ENCODE measurements at places on chromosomes 6 and 20.

DNA sequence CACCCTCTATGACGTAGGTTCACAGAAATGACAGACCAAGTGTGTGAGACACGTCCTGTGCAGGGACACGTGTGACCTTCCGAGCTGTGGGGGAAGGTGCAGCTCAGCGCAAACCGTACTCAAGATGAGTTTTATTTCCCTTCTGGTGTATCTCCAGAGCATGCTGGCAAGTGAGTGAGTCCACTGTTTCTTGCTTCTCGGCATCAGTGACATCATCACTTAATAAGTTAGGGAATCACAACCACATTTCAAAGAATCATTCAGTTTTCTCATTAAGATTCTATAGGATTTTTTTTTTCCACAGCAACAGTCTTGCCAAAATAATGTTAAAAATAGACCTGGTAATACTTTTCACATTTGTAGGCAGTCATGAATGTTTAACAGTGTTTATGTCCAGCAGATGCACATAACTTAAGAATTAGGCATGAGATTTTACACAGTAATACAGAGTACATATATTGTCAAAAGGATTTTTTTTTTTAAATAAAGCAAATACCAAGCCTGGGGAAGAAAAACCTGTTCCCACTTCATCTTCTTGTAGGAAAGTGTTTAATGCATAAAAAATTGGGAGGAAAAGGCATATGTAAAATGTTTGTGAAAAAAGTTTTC, 417.8 kb downstream of the CDC5L start:
- DNase-seq: no peak

GRCh38 chr20:15081261-15081660, 743.8 kb upstream of the FLRT3 start:
- no peak for DNase-seq

DNA sequence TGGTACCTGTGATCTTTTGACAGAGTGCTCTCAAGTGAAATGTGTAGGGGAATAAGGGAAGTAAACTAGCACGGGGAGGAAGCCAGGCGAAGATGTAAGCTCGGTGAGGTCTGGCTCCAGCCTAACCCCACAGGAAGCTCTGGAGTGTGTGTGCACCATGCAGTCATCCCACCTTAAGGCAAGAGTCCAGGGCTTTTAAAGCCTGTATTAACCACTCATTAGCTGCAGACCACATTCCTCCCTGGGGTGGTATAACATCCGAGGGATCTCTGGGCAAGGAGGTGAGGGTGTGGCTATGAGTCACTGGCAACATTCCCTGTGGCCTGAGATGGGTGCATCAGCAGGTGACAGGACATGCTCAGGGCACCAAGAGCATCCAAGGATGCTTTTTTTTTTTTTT, 12.5 kb upstream of the RANBP9 start:
- DNase-seq: no peak

GRCh38 chr6:163943607-163944385, 529.3 kb downstream of the QKI start:
- DNase-seq: no peak

GRCh38 chr6:10307476-10307875, 107.4 kb downstream of the TFAP2A start:
- DNase-seq: no peak

- no peak for DNase-seq
These were observed 33.2 kb downstream of the CCN2 start for GRCh38 chr6:131917763-131918649.

- DNase-seq: no peak
These were observed 182.1 kb upstream of the SNX9 start for GRCh38 chr6:157640746-157641451.

DNA sequence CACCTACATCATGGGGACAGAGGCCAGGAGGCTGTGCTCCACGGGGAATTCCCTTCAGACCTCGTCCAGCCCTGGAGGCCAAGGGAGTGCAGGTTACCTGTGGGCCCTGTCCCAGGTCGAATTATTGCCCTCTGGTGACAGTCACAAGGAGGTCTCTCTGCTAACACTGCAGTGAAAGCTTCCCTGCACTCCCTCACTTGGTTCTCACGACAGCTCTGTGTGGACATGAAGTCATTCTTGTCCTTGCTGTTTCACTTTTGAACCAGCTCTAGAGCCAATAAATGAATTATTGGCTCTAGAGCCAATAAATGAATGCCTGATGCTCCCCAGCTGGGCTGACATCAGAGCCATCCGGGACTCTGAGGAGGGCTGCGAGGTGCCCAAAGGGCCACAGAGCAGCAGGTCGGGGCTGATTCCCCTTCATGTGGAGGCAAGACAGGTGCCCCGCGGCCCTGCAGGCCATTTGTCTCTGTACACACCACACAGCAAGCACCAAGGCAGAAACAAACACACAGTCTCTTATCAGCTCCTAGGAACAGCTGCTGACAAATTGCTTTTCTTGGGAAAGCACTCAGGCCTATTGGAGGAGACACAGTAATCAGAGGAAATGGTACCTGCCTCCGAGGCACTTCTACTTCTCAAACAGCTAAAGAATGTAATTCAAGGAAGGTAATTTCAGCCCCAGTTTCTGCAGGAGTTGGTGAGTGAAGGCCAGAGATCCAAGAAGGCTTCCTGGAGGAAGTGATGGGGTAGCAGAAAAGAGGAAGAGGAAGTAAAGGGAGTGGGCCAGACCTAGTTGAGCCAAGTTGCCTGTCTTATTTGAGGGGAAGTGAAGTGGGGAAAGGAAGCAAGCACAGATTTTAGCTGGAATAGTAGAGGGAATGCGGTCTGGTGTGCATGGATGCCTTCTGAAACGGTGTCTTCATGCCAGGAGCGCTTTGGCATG, 27.5 kb upstream of the TBXT start:
- no peak for DNase-seq

- peak; percentile 62 for DNase-seq
These were observed 2.1 kb downstream of the PTPRT start for GRCh38 chr20:43187476-43188233.

GRCh38 chr6:39108041-39108839, 6.7 kb downstream of the SAYSD1 start:
- DNase-seq: no peak

DNA sequence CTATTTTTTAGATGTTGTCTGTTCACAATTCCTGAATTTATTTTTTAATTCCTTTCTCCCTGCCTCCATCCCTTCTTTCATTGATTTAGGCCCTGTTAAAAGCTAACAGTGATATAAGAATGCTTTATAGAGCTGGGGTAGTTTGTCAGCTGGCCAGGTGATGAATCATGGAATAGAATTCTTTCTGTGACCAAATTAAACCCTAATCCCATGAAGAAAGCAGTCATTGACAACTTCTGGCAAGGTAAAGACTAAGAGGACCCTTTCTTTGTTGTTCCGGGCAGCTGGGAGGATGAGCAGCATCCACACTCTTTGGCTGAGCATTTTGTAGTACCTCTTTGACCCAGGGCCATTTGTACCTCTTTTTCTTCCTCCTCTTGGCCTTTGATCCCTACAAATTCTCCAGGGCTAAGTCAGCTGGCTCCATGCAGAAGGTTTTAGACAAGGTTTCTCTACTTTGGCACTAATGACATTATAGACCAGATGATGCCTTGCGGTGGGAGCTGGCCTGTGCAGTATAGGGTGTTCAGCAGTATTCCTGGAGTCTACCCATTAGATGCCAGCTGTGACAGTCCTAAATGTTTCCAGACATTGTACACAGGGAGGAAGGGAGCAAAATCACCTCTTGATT, 102.9 kb downstream of the SLX4IP start:
- DNase-seq: no peak

GRCh38 chr6:148616841-148617240, 130.0 kb upstream of the UST start:
- no peak for DNase-seq

DNA sequence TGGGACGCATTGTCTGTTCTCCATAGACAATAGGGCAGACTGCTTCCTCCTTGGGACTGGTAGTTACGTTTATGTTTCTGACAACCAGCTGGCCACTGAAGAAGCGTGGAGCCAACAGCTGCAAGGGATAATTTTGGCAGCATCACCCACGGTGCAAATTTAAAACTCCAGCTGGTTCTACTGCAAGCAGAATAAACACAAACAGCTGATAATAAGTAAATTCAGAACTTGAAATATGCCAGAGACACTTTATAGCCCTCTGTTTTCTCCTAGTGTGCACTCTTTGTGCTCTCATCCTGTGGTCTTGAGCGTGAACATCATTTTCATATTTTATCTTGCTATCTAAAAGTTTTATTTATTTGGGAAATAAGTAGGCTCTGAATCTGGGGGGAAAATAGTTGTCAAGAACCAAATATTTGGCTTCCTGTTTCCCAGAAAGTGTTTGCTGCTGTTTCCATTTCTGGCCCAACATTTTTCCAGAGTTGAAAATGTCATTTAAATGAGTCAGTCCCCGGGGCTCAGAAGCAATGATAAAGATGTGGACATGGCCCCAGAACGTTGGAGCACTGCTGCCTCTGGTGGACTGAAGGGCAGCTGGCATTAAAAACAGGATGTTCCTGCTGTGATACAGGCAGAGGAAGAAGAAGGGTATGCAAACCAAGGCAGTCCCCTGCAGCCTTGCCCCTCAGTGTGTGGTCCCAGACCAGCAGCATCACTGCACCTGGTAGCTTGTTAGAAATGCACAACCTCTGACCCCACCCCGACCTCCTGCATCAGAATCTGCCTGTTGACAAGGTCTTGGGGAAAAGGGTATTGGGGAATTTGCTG, 12.5 kb upstream of the THBD start:
- no peak for DNase-seq

- DNase-seq: no peak
These were observed 21.1 kb downstream of the SPTLC3 start for GRCh38 chr20:13029687-13030375.

All from GM18507 (cell line).